Ecto neural progenitor cell (in vitro differentiated cells): ENCODE measurements at places on chromosomes 3 and 15.

DNA sequence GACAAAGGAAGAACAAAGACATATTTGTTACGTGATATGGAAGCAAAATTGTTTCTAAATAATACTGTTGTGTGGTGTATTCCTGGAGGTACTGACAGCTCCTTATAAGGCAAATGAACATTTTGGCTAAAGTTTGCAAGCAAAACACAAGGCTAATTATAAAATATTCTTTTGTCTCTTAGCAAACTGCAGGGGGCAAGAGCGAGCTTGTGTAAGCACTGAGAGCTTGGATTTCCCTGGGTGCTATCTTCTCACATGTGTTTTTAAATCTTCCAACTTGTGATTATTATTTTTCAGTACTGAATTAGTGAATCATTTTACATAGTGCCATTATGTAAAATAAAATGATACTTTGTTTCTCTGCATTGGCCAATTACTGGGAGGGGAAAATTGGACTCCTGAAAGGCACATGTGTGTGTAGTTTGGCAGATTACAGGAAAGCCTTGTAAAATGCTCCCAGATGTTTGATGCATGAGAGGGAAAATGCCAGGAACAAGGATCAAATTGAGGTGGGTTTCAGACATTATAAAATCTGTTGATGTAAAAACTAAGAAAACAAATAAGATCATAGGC is 611.5 kb downstream of the AGBL1 start:
- DNase-seq = no peak

DNA sequence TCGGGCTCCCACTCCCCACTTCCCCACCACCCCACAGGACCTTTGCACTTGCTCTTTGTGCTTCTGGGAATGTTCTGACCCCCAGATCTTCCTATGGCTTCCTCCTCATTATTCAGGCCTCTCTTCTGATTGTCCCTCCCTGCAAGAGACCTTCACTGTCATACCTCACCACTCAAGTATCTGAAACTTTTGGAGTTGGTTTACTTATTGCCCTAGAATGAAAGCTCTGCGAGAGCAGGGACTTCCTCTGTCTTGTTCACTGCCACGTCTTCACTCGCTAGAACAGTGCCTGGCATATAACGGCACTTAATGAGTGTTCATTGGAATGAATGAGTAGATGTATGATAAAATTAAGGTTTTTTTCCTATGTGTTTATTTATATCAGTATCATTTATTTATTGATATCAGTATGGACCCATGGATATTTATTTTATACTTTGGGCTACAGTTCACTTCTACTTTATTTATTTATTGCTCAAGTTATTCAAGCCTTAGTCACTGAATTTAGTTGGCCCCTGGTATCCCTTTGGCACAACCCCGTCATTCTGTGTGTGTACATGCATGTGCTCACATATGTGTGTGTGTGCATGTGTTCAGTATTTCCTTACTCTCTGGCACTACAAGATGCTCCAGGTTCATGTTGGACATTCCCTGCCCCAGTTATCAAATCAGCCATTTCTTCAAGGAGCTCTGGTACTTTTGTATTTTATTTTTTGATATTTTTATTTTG is 197.6 kb downstream of the THSD4 start:
- DNase-seq = no peak

- no peak for DNase-seq
These were observed 10.4 kb upstream of the KLF13 start for GRCh38 chr15:31316135-31316795.

- DNase-seq = no peak
These were observed 184.5 kb downstream of the EFHB start for GRCh38 chr3:19749448-19750017.

DNA sequence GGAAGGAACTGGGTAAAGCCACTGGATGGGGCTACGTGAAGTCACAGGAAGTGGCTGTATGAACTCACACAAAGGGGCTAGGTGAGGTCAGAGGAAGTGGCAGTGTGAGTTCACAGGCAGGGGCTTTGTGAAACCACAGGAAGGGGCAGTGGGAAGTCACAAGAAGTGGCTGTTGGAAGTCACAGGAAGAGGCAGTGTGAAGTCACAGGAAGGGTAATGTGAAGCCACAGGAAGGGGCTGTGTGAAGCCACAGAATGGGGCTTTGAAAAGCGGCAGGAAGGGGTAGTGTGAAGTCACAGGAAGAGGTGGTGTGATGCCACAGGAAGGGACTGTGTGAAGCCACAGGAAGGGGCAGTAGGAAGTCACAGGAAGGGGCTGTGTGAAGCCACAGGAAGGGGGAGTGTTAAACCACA is 34.6 kb downstream of the GASK1A start:
- DNase-seq = no peak

- DNase-seq = no peak
These were observed 400.2 kb upstream of the TBL1XR1 start for GRCh38 chr3:177597311-177598096.

- DNase-seq = no peak
These were observed 452.5 kb downstream of the RAP2B start for GRCh38 chr3:153614563-153614962.

DNA sequence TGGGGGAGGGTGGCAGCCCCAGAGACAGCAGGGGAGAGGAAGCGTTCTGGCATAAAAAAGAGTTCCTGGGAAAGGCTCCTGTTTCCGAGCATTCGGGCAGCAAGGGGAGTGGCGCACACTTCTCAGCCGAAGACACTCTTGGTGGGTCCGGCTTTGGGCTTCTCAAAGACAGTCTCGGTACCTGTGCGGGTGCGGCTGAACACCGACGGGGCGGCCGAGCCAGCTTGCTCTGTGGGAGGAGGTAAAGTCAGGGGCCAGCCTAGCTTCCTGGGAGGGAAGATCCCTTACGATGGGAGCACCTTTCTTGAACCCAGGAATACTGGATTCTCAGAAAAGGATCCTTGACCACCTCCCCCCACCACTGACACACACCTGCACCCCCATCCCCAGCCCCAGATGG is 1.6 kb downstream of the MUSTN1 start:
- no peak for DNase-seq

DNA sequence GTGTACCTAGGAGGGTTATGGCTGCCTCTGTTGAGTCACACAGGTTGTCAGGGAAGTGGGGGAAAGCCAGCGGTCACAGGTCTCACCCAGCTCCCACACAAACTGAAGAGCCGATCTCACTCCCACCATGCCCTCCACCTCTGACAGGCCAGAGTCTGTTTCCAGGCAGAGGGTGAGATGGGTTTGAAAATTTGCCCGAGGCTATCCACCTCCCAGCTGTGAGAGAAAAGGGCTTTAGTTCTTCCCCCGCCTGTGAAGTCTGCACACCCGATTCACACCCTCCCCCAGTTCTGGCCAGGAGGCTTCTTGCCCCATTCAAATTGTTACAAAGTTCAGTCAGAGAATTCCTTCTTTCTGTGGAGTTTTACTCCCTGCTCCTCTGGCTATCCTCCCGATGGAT is 446.9 kb downstream of the EDEM1 start:
- peak; percentile 51 for DNase-seq

- no peak for DNase-seq
These were observed 67.1 kb upstream of the AKAP13 start for GRCh38 chr15:85313339-85313738.

DNA sequence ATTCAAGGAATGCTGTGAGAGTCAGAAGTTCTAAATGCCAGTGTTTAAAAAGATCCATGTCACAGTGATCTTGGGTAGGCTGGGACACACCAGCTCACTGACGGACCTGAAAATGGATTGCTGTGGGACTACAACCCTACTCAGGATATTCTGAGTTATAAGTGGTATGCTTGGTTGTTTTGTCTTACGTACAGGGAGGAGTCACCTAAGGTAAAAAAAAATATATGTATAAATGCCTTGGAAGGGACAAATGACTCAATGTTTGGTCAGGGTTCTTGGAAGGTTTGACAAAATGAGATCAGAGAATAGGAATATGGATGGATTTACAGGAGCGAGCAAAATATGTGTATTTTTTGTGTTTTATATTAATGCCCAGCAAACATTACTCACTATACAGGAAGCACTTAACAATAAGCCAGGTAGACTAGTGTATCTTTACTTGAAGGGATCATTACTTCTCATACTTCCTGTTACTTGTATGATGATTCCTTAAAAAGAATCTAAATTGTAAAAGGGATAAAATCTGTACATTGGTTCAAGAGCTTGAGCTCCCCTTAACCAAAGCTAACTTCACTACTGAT is 767.3 kb downstream of the GBE1 start:
- DNase-seq = no peak

DNA sequence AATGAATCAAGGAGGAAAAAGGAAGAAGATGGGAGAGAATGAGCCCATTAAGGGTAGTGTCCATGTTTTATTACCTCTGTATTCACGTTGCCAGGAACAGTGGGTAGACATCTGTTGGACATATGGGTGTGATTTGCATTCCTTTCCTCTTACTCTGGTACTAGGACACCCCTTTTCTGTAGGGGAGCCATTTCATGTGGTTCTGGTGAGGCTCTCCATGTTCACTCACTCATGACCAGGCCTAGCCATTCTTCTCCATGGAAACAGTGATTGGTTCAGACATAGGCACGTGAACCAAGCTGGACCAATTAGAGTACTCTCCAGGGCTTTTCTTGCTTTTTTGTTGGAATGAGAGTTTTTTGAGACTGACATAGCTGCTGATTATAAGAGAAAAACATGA is 39.6 kb upstream of the PDCD6IP start:
- no peak for DNase-seq

GRCh38 chr3:86923071-86923491 is 67.9 kb downstream of the VGLL3 start:
- DNase-seq = no peak

- no peak for DNase-seq
These were observed 25.8 kb upstream of the NFKBIZ start for GRCh38 chr3:101823525-101823924.

DNA sequence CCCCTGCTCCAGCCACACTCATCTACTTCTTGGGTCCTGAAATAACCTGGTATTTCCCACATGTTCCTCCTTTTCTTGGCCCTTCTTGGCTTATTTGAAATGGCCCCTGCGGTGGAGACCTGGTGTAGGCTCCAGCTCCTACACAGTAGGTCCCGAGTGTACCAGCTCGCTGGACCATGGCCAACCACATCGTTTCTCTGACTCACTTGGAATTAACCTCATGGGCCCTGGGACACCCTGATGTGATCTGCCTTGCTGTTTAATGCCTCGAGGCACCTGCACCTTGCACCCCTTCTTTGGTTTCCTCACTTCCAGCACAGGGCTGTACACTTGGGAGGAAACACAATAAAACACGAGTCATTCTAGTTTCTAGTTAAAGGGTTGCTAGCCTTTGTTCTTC is 60.3 kb downstream of the FEM1B start:
- no peak for DNase-seq

DNA sequence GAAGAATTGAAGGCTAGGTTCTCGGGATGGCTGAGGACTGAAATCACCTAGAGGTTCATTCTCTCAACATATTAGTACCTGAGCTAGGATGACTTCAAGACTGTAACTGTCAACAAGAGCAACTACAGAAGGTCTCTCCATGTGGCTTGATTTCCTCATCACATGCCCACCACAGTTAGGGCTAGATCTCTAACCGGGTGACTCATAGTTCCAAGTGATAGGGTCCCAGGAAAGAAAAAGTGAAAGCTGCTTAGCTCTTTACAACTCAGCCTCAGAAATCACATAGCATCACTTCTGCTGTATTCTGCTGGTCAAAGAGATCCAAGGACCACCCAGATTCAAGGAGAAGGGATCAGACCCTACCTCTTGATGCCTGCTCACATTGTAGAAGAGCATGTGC is 165.4 kb upstream of the AGTR1 start:
- DNase-seq = no peak

DNA sequence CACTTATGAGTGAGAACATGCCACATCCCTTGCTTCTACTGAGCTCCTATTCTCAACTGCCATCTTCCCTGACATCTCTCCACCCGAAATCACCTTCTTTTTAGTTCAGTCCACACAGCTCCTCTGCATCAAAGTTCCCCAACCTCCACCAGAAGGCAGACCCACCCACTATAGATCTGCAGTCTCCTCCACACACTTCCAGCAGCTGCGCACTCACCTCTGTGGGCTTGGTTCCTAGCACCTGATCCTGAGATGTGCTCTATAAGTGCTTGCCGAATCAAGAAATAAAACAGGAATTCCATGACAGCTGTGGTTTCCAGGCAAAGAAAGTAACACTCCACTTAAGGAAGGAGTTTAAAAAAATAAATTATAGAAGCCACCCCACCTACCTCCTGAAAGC is 85.4 kb downstream of the TRANK1 start:
- no peak for DNase-seq

DNA sequence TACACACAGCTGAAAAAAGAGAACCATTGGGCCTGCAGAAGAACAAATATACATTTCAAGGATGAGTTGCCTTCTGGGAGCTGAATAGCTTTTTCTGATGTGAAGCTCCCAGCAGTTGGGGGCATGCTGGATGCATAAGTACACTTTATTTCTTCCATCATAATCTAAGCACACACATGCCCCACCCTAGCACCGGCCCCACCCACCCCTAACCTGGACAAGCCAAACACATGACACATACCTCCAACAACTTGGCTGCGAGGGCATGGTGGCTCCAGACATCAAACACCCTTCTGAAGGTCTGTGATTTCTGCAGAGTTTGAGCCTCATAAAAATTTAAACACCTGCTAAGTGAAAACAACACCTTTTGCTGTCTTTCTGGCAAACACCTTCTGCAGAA is 307.2 kb upstream of the TRIM42 start:
- no peak for DNase-seq

DNA sequence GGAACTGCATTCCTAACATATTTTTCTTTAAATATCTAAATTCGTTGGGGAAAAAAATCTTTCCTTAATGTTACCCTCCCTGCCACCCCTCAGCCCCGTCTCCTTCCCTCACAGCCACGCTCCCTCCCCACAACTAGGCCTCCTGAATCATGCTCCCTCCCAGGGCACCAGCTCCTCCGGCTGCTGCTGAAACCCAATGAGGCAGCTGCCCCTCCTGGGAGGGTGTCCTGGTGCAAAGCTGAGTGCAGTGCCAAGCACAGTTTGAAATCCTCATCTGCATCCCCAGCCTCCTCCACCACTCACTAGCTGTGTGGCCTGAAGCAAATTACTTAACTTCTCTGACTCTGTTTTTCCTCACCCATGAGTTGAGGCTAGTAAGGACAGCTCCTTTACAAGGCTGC is 2.7 kb upstream of the NR2E3 start:
- no peak for DNase-seq

- no peak for DNase-seq
These were observed 116.2 kb upstream of the KCNMB2 start for GRCh38 chr3:178420033-178420432.

GRCh38 chr3:16426029-16426400 is 87.5 kb downstream of the RFTN1 start:
- DNase-seq = no peak
